SW480 (cell line): ENCODE measurements at places on chromosomes 2 and 18.

DNA sequence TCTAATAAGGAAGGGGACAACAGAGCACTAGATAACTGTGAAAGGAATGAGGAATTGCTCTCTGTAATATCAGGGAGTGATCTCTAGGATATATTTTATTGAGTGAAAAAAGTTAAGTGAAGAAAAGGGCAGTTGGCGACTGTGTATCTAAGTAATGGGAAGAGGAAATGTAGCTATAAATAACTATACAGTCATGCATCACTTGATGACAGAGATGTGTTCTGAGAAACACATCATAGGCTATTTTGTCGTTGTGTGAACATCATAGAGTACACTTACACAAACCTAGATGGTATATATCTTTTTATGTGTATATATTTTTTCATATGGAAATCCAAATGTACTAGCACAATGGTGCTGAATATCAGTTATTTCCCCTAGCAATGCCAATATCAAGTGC is 329.3 kb downstream of the TXNL1 start:
- DNase-seq = no peak

GRCh38 chr18:25805323-25805722 is 285.1 kb downstream of the SS18 start:
- no peak for DNase-seq

GRCh38 chr18:76928179-76928868 is 106.0 kb downstream of the ZNF236 start:
- DNase-seq = no peak

DNA sequence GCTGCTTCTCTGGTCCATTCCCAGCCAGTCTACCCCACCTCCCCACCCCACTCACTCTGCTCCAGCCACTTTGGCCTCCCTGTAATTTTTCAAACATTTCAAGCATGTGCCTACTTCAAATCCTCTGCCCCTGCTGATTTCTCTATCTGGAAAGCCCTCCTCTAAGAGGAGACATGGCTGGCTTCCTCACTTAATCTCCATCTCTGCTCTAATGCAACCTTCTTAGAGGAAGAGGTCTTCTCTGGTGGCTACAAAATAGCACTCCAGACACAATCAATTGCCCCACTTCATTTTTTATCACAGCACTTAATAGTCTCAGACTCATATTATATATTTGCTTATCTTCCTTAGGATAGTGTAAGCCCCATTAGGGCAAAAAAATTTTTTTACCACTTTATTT is 161.1 kb upstream of the SLC39A10 start:
- DNase-seq = no peak
